GM12892 (cell line): ENCODE measurements at places on chromosomes 11 and 22.

DNA sequence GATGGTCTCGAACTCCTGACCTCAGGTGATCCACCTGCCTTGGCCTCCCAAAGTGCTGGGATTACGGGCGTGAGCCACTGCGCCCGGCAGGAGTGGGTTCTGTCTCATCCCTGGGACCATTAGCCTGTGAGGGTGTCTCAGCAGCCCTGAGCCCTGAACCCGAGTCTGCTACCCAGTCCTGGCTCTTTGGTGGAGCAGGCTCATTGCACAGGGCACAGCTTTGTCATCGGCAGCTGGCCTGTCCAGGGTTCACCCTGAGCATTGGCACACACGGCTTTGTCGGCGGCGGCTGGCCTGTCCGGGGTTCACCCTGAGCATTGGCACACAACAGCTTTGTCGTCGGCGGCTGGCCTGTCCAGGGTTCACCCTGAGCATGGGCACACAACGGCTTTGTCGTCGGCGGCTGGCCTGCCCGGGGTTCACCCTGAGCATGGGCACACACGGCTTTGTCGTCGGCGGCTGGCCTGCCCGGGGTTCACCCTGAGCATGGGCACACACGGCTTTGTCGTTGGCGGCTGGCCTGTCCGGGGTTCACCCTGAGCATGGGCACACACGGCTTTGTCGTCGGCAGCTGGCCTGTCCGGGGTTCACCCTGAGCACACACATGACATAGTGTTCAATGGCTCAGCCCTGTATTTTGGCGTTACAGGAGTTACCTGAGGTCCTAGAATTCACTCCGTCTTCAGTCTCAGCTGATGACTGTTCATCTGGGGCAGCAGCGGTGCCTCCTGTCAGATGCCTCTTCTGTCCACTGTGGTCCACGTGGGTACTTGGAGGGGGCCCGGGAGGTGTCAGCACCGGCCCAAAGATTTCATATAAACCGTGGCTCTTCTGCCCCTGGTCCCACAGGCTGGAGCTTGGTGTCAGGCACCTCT lies 1082.5 kb downstream of the BRD1 start:
- DNase-seq: no peak

DNA sequence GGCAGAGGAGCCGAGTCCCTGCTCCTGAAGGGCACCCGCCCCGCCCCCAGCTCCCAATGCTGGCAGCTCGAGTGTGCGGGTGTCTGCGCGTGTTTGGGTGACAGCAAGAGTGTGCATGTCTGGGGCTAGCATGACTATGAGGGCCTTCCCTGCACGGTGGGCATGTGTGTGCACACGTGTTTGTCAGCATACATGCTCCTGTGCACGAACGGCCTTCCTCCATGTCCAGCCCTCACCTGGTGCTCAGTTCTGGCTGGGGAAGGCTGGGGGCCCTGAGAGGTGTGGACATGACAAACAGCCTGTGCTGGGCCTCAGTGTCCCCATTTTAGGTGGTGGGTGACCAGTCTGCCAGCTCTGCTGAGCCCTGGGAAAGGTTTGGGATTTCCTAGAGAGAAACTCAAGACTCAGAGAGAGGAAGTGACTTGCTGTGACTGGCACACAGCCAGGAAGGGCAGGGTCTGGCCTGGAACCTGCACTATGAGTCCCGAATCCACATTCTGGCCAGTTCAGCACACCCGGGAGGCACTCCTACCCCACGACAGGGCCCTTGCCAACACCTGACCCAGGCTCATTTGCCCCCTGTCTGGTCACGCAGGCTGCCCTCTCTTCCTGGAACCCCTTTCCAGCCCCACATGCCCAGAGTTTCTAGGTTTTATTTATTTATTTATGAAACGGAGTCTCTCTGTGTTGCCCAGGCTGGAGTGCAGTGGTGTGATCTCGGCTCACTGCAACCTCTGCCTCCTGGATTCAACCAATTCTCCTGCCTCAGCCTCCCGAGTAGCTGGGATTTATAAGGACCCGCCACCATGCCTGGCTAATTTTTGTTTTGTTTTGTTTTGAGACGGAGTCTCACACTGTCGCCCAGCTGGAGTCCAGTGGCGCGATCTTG lies 3.3 kb upstream of the SHISA8 start:
- no peak for DNase-seq

- DNase-seq: peak; percentile 41
Observed at GRCh38 chr11:128904656-128905344, 13.6 kb downstream of the KCNJ5 start.

- no peak for DNase-seq
Observed at GRCh38 chr11:103789952-103790351, 246.5 kb upstream of the DDI1 start.

- DNase-seq: no peak
Observed at GRCh38 chr11:129414144-129414872, 38.7 kb downstream of the BARX2 start.

- no peak for DNase-seq
Observed at GRCh38 chr11:79017811-79018210, 423.0 kb downstream of the TENM4 start.

- DNase-seq: peak; percentile 49
Observed at GRCh38 chr11:76626921-76627401, 43.6 kb downstream of the LRRC32 start.

DNA sequence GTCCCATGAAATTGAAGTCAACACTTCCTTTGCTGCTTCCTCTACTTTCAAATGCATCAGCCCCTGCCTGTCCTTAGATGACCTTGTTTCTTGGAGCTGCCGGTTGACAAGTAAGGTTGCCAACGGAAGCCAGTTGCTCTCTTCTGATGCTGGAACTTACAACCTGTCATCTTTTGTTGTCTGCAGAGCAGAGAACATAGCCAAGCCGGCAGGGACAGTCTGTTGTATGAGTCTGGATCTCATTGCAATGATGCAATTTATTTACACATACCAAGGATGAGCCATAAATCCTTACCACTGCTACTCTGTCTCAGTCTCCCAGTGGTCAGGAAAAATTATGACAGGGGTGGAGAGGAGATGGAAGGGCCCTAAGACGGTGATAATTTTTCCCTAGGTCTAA lies 151.4 kb downstream of the BLID start:
- DNase-seq: no peak

DNA sequence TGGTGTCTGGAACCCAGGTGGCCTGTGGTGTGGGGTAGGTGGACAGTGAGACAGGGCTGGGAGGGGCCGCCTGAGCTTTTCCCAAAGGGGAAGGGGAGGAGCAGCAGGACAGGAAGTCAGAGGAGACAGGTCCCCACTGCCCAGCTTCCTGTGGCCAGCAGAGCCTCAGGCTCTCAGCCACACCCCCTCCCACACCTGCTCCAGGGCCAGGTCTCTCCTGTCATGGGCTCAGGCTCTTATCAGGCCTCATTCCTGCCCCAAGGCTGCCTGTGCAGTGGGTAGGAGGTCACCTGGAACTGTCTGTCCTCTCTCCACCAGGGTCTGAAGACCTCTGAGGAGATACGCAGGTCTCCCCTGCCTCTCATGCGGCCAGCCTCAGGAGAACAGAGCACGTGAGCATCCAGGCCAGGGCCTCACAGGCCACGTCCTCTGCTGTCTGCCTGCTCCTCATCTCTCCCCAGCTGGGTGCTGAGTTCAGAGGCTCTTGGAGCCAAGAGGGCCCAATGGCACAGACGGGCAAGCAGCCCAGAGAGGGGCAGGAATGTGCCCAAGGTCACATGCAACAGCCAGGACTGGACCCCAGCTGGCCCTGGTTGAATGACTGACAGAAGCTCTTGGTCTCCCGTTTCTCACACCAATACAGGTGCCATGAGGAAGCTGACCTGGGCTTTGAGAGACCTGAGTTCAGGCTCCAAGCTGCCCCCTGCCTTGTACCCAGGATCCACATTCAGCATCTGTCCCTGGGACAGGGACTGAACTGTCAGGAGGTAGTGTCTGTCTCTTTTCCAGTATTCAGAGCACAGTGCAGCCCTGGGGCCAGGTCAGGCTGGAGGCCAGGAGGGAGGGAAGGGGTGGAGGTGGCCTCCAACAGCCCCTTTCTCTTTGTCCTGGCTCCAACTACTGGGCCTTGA lies 16.7 kb downstream of the STARD10 start:
- DNase-seq: no peak

DNA sequence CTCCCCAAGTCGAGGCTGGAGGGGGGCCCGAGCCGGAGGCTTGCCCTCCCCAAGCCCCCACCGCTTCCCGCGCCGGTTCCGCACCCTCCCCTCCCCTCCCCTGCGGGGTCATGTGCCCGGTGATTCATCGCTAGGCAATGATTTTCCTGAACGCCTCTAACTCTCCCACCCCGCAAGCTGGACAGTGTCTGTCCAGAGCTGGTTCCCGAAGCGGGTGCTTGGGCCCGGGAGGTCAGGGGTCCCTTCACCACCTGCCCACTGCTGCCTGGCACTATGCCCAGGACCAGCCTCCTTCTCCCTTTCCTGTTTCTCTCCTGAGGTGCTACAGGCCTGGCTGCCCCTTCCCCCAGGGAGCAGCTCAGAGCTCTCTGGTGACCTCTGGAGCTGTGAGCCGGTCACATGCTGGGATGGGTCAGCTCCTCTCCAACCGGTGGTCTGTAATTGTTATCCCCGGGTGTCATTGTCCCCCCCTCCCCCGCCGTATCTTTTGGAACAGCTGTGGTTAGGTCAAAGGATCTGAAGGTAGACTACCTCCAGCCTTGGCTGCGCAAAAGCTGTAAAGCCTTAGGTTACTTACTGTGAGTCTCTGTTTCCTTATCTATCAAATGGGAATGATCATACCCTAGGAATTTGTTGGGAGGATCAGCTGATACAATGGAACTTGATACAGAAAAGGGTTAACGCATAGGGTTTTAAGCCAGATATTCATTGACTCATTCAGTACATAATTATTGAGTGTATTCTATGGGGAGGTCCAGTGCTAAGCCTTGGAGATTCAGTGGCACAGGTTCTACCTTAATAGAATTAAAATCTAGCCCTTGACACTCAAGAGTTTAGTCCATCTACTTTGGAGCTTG lies 753 bp downstream of the STX3 start:
- no peak for DNase-seq

DNA sequence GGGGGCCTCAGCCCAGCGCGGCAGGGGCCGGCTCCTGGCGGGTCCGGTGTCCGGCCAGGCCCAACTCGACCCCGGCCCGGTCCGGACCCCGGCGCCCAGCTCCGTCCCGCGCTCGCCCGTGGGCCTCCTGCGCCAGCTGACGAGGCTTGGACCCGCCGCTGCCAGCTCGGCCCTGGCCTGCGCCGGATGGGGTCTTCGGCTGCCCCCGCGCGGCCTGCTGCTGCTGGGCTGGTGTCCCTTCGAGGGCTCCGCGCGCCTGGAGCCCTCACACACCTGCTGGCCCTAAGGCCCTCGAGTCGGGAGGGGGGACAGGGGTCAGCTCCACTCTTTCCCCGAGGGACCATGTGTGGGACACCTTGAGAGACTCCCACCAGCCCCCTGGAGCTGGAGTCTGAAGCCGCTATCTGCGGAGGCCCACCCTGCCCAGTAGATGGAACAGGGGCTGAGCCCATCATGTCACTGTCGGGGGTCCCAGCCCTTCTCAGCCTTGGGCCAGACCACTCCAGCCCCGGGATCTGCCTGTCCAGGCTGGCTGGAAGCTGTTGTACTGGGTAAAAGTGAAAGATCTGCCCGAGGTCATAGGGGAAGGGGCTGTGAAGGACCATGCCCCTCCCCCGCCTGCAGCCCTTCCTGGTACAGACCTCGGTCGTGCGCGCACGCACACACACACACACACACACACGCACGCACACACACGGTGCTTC lies 768 bp upstream of the CDKN1C start:
- DNase-seq: no peak

DNA sequence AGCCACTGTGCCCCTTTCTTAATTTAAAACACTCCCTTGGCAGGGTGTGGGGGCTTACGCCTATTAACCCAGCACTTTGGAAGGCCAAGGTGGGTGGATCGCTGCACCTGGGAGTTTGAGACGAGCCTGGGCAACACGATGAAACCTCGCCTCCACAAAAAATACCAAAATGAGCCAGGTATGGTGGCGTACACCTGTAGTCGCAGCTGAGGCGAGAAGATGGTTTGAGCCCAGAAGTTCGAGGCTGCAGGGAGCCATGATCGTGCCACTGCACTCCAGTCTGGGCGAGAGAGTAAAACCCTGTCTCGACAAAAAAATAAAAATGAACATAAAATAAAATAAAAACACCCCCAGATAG lies 45.0 kb downstream of the LINC01488 start:
- no peak for DNase-seq

DNA sequence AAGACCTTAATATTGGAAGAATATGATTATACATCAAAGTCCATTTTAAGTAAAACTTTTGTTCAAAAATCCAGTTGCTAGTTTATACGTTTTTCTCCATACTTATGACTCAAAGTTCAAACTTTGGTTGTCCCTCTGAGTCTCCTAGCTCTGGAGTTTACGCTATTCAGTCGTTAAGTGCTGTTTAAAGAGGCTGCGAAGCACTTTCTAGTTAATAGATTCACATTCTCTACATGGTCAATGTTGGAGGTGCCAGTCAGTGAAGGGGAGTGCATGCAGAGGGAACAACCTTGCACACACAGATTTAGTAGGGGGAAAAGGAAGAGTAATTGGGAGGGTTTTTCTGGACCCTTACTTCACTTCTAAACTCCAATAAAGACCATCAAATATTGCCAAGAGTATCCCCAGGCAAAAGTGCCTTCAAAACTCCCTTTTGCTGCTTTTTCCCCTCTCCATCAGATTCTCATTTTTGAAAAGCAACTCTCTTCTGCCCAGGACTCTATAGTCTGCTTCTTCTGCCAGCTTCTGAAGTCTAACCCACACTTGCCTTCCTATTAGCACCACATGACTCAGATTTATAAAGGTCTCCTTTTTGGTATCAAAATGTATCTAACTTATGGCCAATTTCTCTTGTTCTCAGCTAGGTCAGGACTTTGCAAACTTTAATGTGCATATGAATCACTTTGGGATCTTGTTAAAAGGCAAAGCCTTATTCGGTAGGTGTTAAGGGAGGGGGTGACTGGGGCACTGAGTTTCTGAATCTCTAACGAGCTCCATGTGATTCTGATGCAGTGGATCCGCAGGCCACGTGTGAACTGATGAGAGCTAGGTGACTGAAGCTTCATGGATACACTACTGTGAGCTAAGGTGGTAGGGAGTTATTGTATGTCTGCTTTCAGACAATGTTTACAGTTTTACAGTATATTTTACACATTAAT lies 96.2 kb upstream of the MTMR2 start:
- DNase-seq: no peak
